Activated T-cell treated with anti-CD3 and anti-CD28 coated beads for 4 hours (primary cell): ENCODE measurements at places on chromosomes 16 and 17.

DNA sequence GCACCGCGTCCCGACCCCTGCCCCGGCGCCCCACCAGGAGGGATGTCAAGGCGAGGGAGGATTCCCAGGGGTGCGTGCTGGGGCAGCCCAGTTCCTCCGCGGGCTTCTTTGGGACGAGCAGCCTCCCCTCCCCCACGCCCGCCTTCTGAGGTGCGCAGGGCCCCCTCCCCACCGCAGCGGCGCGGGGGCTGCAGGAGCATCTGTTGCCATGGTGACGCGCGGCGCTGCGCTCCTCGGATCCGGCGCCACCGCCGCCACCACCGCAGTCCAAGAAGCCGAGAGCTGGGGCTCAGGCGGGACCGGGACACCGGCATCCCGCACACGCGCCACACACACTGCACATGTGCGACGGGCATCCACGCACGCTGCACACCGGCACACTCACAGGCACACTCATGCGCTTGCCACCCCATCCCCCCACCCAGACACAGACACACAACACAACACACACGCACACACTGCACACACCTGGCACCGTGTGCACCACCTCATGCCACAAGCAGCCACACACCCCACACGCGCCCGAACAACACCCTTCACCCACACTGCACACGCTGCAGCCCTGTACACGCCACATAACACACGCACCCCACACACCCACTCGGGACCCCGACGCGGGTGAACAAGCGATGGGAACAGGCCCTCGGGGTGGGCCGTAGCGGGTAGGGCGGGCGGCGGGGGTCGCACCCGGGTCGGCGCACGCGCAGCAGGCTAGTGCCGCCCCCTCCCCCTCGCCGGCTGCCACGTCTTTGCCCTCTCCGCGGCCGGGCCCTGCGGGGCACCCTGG lies 17.0 kb downstream of the ENPP7 start:
- no peak for DNase-seq

- DNase-seq = no peak
Measured at GRCh38 chr17:1714980-1715802, 5.0 kb upstream of the TLCD2 start.

- DNase-seq = no peak
Measured at GRCh38 chr17:45876539-45876938, 17.8 kb upstream of the MAPT start.

GRCh38 chr16:31711344-31711845 lies 162.2 kb upstream of the ZNF267 start:
- no peak for DNase-seq

- DNase-seq = no peak
Measured at GRCh38 chr16:69906838-69907401, 44.2 kb upstream of the CLEC18A start.

GRCh38 chr16:79612207-79612606 lies 11.7 kb upstream of the MAF start:
- no peak for DNase-seq

GRCh38 chr17:72219137-72219823 lies 98.5 kb downstream of the SOX9 start:
- DNase-seq = no peak

GRCh38 chr17:19904924-19905323 lies 37.2 kb upstream of the ULK2 start:
- no peak for DNase-seq

- no peak for DNase-seq
Measured at GRCh38 chr16:82150549-82150948, 19.5 kb downstream of the MPHOSPH6 start.

DNA sequence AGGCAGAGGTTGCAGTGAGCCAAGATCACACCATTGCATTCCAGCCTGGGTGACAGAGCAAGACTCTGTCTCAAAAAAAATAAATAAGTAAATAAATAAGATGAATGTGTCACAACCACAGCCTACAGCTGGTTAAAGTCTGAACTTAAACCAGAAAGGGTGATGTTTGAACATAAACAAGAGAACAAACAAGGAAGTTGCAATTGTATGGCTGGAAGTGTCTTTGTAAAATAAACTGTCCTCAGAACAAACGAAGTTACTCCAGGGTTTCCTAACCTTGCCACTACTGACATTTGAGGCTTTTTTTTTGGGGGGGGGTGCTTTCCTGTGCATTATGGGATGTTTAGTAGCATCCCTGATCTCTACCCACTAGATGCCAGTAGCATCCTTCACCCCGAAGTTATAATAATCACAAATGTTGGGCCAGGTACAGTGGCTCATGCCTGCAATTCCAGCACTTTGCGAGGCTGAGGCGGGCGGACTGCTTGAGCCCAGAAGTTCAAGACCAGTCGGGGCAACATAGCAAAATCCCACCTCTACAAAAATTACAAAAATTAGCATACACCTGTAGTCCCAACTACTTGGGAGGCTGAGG lies 119.2 kb downstream of the XYLT1 start:
- DNase-seq = no peak

DNA sequence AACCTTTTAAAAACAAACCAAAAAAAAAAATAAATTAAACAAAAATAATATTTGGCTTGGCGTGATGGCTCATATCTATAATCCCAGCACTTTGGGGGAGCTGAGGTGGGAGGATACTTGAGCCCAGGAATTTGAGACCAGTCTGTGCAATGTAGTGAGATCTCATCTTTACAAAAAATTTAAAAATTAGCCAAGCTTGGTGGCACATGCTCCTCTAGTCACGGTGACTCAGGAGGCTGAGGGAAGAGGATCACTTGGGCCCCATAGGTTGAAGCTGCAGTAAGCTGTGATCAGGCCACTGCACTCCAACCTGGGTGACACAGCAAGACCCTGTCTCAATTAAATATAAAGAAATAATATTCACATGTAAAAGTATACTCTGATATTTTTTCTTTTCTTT lies 12.2 kb downstream of the GNGT2 start:
- no peak for DNase-seq

DNA sequence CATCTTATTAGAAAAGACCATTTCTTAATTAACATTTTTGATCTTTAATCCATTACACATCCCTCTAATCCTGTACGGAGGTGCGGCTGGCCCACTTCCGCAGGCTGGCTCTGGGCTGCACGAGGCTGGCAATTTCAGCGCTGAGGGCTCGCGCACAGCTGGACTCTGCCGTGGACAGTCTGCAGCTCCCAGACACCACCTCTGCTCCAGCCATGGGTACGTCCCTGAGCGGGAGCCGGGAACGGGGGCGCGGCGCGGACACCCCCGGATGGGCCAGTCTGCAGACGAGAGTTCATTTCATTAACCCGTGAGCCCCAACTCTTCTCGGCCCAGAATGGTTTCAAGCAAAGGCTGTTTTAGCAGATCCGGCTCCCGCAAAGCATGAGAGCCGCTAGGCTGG lies 87.9 kb downstream of the ZNF423 start:
- DNase-seq = no peak

DNA sequence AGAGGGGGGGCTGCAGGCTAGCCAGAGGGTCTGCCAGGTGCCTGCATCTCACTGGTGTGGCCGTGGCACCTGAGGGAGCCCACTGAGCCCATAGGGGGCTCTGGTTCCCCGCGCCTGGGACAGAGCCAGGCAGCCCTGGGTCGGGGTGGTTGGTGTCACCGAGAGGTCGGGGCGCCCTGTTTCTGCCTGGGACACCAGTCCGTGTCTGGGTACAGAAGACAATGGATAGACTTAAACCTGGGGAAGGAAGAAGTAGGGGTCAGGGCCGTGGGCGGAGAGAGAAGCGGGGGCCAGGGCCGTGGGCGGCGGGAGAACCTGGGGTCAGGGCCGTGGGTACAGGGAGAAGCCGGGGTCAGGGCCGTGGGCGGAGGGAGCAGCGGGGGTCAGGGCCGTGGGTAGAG lies 3.0 kb downstream of the RFNG start:
- no peak for DNase-seq

- no peak for DNase-seq
Measured at GRCh38 chr17:80957461-80957941, 34.1 kb upstream of the CHMP6 start.

DNA sequence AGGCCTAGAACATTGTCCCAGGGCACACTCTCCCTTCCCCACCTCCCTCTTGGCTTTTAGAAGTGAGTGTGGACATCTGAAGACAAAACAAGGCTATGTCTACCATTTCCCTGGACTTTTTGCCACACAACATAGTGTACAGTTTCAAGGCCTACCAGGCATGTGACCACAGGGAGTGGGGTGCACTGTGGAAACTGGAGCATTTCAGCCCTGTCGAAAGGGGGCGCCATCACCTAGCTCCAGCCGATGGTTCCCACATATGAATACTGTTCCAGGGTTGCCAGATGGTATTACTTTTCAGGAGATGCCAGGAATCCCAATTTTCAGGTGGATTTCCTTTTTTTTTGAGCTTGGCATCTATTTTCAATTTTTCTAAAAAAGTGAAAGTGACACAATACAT lies 140.7 kb downstream of the KATNIP start:
- no peak for DNase-seq

DNA sequence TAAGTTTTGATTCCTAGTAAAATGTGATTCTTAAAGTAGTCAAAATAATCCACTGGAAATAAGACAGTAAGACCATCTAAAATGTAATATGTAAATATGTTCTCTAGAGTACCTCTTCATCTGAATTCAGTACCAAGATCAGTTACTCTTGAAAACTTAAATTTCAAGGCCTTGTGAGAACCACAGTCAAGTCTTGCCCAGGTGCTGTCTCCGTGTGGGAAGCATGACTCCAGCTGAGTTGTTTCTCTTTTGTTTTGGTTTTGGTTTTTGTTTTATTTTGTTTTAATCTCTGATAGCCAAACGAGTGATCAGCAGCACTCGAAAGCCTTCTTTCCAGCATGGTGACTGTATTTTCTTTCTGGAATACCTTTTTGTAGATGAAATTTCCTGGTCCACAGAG lies 907.0 kb downstream of the KCNJ18 start:
- no peak for DNase-seq

DNA sequence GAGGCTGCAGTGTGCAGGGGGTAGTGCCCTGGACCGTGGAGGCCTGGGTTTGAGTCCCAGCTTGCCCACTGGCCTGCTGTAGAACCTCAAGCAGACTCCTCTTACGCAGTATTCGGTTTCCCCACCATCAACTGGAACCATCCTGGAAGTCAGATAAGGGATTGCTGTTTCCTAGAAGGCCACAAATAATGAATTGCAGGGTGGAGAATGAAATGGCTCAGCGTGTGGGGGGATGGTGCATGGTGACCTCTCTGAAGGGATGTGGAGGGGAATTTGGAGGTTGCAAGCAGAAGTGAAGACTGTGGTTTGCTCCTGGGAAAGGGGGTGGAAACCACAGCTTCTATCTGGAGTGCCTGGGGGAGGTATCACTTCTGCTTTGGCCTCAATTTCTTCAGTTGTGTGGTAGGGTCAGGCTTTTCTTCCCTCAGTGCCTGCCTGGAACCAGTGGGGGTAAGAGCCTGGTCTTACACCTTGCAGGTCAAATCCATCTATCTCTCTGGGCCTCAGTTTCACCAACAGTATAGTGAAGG lies 1.7 kb downstream of the ADGRG5 start:
- no peak for DNase-seq

GRCh38 chr16:77049577-77049976 lies 141.4 kb upstream of the MON1B start:
- no peak for DNase-seq

GRCh38 chr16:14128097-14128496 lies 57.0 kb downstream of the MRTFB start:
- no peak for DNase-seq

DNA sequence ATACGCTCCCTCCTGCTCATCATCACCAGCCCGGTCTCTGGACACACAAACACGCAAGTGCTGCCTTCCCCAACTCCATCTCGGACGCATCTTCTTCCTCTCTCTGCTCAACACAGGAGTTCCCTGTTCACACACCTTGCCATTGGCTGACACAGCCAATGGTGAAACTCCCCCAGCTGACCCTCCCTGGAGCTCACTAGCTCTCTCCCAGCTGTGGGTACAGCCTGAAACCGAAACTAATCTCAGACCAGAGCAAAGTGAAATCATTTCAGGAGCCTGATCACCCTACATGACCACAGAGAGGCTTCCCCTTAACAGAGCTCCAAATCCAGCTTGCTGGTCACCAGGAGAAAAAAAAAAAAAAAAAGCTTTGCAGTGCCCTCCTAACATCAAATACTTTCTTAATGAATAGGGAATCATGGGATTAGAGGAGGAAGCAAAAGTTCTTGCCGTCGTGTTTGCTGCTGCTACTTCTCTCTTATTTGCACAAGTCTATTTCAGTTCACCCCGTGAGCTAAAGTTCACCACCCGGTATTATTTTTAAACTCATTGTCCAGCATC lies 8.3 kb downstream of the CUEDC1 start:
- DNase-seq = no peak

DNA sequence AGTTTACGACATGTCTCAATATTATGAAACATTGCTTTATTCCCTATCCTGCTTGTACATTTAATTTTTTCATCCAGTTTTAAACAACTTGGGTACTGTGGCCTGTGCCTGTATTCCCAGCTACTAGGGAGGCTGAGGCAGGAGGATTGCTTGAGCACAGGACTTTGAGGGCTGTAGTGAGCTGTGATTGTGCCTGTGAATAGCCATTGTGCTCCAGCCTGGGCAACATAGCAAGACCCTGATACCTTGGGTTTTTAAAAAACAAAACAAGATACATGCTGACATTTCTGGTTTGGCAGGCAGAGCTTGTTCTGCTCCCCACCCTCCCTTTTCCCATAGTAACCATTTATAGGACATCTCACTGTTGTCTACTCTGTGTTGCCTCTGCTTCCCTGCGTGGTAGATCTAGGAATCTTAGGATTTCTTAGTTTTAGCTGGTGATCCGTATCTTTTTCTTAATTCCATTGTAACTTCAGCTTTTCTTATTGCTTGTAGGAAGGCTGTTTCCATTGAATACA lies 35.6 kb downstream of the TENT4B start:
- DNase-seq = no peak

GRCh38 chr17:77145224-77145611 lies 4.4 kb downstream of the SEC14L1 start:
- no peak for DNase-seq

DNA sequence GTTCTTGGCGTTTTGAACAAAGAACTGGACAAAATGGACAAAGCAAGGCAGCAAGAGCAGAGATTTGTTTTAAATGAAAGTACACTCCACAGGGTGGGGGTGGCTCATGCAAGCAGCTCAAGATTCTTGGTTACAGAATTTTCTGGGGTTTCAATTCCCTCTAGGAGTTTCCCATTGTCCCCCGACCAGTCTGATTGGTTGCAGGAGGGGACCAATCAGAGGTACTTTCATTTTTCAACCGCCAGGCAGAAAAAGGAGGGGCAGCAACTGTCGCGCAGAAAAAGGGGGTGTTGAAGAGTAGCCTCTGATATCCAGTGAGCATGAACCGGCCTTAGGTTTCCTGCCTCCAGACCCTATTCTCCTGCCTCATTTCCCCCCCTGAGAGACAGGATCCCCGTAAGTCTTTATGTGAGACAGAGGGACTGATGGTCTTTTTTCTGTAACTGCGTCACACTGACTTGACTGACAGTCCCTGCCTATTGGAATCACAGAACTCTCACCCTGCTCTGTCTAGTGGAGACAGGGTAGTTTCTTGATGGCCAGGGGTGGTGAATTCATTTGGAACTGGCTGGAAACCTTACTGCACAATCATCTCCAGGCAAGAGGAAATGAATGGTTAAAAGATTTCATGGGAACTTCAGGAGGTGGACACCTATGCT lies 59.4 kb upstream of the ALOX12 start:
- no peak for DNase-seq

- no peak for DNase-seq
Measured at GRCh38 chr16:50944436-50944835, 202.6 kb downstream of the CYLD start.

- no peak for DNase-seq
Measured at GRCh38 chr17:55133583-55133982, 131.2 kb upstream of the HLF start.

GRCh38 chr16:35377142-35377541 lies 1917.7 kb downstream of the TP53TG3F start:
- no peak for DNase-seq
